ENCODE measurements at places on chromosomes 7 and 10. TPM values are rescaled to one million over a fixed set of nuclear protein-coding genes. Genes with fewer than 3 reads are reported as not detected.

The LMBR1 gene
- total RNA-seq, result 44.8 TPM

The SEMA3D gene
- total RNA-seq, result 0.72 TPM

The HGF gene
- total RNA-seq, result 41.3 TPM

The PKD2L1 gene
- not detected for total RNA-seq

The RBP3 gene
- total RNA-seq, result not detected

The AGR2 gene
- not detected for total RNA-seq
